ENCODE measurements at places on chromosomes 7 and 10.

DNA sequence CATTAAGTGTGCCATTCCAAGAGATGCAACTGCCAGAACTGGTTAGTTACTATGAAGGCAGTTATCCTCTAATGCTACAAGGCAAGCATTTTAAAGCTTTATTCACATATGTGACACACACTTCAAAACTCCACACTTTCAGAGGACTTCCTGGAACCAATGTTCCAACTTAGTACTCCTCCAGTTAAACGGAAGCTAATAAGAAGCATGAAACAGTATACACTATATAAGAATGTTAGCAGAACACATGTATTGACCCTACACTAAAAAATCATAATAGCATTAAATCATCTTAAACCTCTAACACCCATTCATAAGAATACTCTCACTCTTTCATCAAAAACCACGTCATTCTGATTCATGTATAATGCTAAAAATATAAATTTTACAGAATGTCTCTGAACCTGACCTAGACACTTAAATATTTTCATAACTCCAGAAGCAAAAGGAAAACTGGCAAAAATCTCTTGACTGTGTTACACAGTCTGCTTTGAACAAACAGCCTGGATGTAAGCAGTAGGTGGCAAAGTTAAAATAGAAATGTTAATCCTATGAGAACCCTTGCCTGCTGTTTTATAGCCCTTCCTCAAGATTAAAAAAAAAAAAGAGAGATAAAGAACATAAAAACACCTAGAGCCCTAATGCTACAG is 135.0 kb downstream of the SEMA3C start:
- DNase-seq, result peak; percentile 68

GRCh38 chr10:61643316-61643751 is 19.4 kb upstream of the CABCOCO1 start:
- DNase-seq, result peak; percentile 53

- DNase-seq, result peak; percentile 7
Measured at GRCh38 chr10:115710136-115710535, 562.9 kb downstream of the GFRA1 start.

- DNase-seq, result peak; percentile 34
Measured at GRCh38 chr7:127844707-127845331, 186.4 kb downstream of the LRRC4 start.

DNA sequence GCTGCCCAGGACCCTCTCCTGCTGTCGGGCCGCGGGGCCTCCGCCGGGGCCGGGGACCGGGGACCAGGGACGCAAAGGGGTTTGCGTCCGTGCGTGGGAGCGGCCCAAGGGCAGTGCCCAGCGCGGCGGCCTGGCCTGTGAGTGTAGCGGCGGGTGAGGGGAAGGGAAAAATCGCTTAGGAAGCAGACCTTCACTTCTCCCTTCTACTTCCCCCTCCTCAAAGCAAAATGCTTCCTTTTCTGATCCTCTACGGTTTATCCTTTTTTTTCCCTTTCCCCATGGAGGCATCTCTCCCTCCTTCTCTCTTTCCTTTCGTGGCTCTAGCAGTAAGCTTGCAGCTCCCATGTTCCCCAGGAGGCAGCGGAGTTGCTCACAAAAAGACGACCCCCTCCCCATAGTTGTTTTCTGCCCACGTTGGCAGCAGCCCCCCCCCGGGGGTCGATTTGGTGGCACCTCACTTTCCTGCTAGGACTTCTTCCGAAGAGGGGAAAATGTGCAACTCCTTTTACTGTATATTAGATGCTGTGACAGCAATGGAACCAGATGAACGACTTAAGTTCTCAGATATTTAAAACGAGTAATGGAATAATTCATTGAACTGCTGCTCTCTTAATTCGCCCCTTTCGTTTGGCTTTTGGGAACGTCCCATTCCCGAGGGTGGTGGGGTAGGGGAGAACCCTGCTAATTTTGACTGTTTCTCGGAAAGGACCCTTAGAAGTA is 724 bp downstream of the CAPZA2 start:
- DNase-seq, result peak; percentile 45

DNA sequence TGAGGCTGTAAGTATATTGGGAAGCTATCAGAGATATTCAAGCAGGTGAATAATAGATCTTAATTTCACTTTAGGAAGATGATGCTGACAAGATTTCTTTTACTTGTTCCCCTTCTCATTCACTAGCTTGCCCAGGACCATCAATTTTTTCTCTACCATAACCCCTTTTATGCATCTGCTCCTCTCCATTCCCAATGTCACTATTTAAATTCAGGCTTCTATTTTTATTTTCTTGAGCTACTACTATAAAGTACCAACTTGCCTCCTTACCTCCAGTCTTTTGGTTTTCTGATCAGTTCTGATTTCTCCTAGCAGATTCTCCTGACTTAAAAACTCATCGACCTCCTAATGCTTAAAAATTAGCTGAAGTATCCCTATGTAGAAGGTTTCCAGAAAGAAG is 97.7 kb upstream of the SMIM30 start:
- DNase-seq, result no peak

DNA sequence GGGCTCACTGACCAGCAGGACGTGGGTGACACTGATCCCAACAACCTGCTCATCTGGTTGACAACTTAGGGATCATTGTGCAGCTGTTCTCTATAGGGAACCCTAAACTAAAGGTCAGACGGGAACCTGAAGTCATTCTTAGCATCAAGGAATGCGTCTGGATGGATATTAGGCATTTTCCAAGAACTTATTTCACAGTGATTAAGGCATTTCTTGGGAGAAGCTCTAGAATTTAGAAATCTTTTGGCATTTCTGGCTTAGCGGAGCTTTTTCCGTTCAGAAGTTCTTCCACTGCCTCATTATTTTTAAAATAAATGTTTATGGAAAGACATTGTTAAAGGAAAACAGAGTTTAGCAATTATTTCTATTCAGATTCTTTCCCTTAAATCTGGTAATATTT is 303.3 kb upstream of the IGFBP3 start:
- DNase-seq, result no peak

DNA sequence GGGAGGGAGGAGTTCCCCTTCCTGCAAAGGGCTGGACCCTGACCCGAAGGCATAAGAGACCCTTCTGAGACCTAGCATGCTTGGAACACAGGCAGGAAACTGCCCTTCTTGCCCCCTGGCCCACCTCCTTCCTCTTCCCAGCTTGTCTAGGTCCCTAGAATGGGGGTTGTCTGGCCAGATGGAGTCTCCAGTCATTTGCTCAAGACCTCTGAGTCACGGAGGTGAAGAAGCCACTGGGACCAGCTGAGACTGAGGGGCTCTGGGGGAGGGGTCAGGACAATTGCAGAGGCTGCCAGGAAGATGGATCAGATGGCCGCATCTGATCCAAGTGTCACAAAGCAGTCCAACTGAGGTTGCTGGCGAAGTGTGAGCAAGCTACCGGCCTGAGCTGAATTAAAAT is 46.2 kb downstream of the COL13A1 start:
- DNase-seq, result no peak

GRCh38 chr7:82044497-82045080 is 274.7 kb upstream of the HGF start:
- peak; percentile 66 for DNase-seq

DNA sequence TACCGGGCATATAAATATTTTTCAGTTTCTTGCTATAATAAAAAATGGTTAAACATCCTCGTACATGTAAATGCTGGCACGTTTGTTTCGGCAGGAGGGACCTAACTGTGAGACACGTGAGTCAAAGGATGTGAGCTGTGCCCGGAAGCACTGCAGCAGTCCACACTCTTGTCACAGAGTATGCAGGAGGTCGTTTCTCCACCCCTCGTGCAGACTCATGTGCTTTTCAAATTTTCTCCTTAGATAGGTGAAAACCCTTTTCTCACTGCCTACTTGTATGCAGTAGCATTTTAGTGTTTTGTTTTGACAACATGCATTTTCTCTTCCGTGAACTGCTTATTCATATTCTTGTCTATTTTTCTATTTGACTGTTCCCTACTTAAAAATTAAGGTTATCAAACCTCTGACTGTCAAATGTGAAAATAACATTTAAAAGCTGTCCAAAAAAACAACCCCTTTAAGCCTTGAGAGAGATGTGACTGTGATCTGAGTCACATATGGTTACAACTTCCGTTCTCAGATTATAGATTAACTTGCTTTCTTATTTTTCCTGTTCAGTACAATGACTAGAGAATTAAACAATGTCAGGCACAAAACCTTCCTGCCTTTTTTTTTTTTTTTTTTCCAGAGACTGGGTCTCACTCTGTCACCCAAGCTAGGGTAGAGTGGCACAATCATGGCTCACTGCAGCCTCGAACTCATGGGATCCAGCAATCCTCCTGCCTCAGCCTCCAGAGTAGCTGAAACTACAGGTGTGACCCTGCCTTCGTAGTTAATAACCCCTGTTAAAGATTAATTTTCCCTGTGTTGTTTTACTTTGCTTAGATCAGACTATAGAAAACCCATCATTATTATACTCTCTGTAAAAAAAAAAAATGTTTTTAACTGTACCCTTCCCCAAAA is 45.1 kb downstream of the DPY19L1 start:
- DNase-seq, result peak; percentile 46

GRCh38 chr10:31075434-31075833 is 43.8 kb upstream of the ZNF438 start:
- DNase-seq, result peak; percentile 95

DNA sequence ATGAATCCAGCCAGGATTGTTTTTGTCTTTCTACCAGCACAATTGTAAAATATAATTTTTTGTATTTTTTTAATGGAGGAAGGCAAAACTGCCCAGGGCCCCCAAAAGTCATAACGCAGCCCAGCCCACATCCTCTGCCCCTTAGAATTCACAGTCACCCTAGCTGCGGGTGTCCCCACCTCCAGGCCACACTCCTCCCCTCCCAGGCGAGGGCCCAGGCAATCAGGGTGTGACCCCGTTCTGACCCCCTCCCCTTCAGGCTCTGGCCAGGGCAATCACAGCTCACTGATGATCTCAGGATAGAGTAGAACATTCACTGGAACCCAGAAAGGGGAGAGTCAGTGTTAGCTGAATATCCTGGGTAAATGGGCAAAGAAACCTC is 92.0 kb upstream of the MACROH2A2 start:
- DNase-seq, result no peak

- DNase-seq, result peak; percentile 72
Measured at GRCh38 chr7:104980841-104981671, 32.9 kb upstream of the KMT2E start.

DNA sequence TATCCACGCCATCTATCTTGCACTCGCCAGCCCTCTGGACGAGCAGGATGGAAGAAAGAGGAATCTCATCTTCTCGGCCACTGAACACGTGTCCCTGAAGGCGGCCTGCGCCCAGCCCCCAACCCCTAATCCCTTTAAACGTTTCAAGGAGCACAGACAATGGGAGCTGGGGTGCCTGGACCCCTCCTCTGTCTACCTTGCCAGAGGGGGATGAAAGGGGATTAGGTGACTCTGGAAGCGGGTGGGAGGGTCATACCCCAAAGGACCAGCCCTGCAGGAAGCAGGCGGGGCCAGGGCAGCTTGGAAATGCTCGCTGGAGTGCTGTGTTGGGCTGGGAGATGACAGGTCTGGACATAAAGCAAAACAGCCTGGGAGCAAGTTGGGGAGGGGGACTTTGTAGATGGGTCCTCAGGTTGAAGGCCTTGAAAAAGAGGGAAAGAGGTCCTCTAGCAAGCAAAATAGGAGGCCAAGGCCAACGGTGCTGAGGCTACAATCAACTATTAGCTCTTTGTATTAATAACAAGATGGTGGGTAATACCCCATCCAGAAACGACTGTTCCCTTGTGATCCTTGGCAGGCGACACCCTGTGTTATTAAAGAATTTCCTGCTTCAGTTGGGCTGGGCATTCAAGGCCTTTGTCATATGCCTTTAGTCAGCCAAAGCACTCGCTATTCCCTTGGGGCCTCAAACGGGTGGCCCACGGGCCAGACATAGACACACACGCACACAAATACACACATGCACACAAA is 126.5 kb upstream of the UNC5B start:
- DNase-seq, result no peak

- DNase-seq, result peak; percentile 67
Measured at GRCh38 chr7:121401896-121402295, 5.8 kb upstream of the FAM3C start.

DNA sequence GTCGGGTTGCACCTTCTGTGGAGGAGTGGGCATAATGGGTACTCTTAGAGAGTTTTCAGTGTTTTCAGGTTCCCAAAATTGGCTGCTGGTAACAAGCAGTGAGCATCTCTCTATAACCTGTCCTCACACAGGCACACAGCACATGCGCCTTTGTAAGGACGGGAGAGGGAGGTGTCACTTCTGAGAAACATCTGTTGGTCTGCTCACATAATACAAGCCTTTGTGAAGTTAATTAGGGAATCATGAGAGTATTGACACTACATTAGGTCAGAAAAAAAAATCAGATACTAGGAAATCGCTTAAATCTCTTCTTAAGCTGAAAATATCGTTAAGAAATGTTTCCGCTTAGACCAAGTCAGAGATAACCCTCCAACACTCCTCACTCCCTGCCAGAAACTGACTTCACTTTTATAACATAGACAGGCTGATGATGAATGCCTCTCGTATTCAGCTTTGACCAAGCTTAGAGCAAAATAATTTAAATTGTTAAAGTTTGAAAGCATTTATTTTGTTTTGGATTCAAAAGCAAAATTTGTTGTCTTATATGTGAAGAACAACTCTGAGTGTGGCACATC is 769.7 kb downstream of the TNS3 start:
- peak; percentile 37 for DNase-seq

DNA sequence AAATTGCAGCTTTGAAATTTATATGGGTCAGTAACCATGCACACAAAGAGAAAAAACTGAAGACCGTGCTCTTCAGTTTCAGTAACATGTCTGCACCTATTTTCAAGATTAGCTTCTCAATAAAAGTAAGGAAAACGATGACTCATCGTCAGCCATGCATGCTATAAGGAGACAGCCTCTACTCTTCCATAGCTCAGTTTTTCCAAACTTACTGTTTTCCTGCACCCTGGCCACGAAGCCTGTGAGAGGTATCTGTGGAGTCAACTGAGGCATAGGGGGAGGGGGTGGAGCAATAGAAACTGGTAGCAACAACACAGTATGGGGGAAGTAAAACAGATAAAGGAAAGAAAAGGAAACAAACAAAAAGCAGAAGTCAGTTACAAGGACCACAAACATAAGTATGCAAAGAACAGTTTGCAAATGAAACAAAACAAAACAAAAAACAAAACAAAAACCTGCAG is 58.0 kb downstream of the PDSS1 start:
- DNase-seq, result peak; percentile 31

- no peak for DNase-seq
Measured at GRCh38 chr7:134809616-134810015, 30.2 kb downstream of the CALD1 start.

GRCh38 chr10:21724687-21725367 is 190.8 kb downstream of the MLLT10 start:
- DNase-seq, result peak; percentile 99

- no peak for DNase-seq
Measured at GRCh38 chr7:131145026-131145425, 182.7 kb upstream of the MKLN1 start.

- no peak for DNase-seq
Measured at GRCh38 chr10:34730726-34731125, 84.4 kb downstream of the PARD3 start.

DNA sequence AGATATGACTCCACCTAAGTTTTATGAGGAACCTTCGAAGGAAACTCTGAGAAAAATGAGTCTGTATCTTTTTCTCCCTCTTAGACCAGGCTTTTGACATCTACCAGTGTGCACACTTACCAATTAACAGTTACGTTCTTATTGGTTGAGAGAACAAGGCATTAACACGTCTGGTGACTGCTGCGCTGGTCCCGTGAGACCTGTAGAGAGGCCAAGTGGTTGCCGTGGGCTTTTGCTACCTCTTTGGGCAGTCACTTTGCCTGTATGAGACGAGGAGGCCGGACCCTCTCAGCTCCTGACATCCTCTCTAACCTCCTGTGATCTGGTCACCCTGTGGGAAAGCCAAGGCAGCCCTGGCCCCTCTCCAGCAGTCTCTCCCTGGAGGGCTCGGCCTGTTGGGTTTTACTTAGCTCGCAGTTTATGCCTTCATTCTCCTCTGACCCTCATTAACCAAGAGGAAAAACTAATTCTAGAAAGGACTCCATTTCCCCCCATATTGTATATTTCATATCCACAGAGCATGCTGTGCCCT is 513.9 kb upstream of the GALNT17 start:
- no peak for DNase-seq

Data from LHCN-M2 (cell line).